Muscle of arm (tissue), 14 donors: ENCODE measurements at places on chromosomes 12 and 14. TPM values are rescaled to one million over a fixed set of nuclear protein-coding genes. Genes with fewer than 3 reads are reported as not detected.

DNA sequence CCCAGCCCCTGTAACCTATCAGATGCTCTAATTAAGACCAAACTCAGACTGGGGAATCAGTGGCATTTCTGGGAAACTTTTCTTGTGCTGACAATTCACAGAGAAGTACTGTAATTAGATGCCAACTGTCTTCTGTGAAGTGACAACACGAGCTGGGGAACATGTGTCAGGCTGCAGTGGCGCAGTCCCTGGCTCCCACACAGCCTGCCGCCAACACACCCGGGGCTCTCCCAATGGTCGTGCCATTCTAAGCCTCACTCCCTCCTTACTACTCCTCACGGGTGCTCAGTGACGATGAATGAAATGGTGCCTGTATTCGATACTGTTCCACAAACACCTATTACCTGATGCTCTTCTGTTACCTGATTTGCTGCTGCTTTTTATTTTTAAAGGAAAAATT, 18.6 kb downstream of the GARIN2 start:
- no peak for DNase-seq

DNA sequence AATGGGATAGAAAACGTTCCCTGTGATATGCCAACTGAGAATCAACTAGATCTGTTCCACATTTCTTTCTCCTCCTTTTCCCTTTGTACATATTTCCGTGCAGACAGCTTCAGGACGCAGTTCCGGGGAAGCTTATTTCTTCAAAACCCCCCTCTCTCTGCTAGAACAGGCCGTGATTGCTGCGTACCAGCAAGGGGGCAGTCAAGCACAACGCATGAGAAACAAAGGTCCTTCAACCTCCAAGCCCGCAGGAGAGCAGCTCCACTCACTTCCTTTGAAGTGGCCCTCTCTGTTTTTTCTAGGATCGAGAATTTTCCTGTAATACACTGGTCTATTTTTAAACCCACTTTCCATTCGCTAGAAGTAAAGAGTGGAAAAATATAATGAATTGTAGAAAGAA, 80.8 kb downstream of the ZNF664 start:
- peak; percentile 81 for DNase-seq

The LRRIQ1 gene
- polyA plus RNA-seq: 1.9 TPM

The KITLG gene
- polyA plus RNA-seq: not detected

The PCED1B gene
- 0.63 TPM for polyA plus RNA-seq
